SK-N-MC (cell line): ENCODE measurements at places on chromosomes 16 and 17.

DNA sequence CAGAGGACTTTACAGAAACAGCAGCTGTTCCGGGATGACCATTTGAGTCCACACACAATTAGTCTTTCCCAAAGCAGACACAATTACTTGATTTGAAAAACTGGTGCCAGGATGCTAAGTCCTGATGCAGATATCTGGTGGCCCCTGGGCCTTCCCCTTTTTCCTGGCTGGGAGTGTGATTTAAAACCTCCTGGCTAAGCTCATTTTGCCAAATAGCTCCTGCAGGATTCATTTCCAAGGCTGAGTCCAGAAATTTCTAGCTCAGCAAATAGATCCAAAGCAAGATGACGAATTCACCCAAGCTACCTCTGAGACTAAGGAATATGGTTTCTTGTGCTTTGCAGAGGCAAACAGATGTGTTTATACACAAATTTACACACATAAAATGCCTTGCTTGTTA lies 422.2 kb downstream of the CA10 start:
- DNase-seq = no peak

DNA sequence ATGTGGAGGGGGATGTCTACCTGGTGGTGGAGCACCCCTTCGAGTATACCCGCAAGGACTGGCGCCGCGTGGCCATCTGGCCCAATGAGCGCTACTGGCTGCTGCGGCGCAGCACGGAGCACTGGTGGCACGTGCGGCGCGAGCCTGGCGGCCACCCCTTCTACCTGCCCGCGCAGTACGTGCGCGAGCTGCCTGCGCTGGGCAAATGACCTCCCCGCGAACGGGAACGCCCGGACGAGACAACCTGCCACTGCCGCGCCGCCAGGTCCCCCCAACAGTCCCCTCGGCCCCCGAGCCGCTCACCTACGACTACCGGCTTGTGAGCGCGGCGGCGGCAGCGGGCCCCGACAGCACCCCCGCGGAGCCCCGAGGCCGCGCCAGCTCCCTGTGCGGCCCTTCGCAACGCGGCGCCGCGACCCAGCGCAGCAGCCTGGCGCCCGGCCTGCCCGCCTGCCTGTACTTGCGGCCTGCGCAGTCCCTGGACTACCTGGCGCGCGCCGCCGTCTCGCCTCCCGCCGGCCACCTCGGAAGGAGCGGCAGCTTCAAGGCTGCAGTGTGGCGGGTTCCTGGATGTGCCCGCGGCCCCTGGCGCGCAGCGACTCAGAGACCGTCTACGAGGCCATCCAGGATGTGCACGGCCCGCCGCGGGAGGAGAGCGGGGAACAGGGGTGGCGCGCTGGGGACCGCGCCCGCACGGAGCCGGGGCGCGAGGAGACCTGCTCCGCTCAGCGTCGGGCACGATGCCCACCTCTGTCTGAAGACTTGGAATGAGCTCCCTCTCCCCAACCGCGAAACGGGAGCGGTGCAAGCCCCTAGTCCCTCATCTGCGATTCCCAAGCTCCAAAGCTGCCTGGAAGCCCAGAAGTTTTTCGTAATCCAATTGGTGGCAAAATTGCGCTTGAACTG lies 48.7 kb upstream of the AMZ2 start:
- no peak for DNase-seq

DNA sequence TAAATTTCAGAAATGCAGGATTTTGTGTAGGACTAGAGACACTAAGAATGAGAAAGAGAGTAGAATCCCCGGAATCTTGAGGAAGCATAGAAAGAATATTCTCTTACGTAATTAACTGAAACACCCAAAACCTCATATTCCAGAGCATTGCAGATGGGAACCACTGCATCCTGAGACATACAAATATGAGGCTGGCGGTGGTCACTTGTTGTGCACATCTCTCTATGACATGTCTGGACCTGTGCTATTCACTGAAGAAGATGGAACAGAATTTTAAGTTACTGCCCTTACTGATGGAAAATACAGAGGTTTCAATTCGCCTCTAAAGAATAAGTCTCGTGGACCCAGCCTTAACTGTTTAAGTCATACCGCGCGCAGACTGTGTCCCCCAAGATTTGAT lies 806 bp downstream of the RAD51C start:
- no peak for DNase-seq

DNA sequence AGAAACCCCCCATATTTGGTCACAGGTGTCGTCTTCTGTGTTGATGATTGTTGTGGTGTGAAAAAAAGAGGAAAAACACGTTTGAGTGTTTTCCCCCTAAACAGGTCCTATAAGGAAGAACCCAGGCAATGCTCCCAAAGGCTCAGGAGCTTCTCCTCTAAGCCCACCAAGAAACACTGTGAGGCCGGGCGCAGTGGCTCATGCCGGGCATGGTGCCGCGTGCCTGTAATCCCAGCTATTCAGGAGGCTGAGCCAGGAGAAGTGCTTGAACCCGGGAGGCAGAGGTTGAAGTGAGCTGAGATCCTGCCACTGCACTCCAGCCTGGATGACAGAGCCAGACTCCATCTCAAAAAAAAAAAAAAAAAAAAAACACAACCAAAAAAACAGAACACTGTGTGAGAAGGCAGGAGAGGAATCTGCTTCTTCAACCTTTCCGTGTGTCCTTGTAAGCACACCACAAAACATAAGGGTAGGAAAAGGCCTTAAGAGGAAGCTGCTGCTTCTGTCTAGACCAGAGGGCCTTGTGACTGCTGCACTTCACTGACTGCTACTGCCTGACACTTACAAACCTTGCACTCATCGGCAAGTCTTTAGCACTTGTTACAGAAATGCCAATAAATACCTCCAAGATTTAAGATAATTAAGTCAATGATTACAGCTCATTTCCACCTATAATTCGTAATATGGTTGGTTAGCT lies 9.3 kb downstream of the JPT1 start:
- DNase-seq = no peak

- no peak for DNase-seq
These were observed 51.4 kb downstream of the MFSD11 start for GRCh38 chr17:76789235-76789788.

DNA sequence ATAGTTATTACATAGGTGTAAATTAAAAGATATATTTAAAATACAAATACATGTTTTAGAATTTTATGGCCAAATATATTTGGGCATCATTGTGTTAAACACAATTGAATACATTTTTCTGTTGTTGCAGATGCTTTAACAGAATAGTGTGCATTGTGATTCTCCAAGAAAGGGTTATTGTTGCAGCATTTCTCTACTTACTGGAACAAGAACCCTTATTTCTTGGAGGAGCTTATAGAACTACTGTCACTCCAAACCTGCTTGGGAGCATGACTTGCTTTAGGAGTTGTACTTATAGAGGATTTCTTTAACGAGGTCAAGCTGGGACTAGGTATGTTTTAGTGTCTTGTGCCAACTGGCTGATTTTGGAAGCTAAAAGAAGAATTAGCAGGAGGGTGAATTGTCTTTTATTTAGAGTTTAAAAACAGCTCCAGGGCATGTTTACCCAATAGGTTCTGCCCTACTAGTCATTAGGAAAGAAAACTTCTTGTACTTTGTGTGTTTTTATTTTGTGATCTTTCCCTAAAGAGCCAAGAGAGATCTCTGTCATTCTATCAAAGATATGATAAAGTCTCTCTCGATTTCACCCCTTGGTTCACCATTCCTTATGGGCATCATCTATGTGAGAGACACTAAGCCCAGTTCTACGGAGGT lies 279.8 kb upstream of the SALL1 start:
- no peak for DNase-seq

- DNase-seq = no peak
These were observed 22.5 kb upstream of the ENPP7 start for GRCh38 chr17:79707931-79708891.
